DMS79 treated with DMSO at 0.1 percent for 48 hours (cell line): ENCODE measurements at places on chromosomes 1 and 21.

DNA sequence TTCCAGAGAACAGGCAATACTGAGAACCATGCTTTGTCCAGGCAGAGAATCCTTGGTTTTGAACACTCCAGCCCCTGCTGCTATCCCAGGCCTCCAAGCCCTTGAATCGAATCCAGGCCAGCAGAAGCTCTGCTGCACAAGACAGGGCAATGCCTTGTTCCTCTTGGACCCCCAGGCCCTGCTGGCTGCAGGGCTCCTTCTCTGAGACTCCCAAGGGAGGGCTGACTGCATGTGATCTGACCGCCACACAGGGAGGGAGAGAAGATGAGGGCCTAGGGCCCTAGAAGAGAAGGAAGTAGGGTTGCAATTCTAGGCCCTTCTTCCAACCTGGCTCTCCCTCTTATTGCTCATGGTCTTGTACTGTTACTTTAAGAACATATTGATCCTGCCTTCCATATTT, 160.6 kb upstream of the EDN2 start:
- no peak for DNase-seq

DNA sequence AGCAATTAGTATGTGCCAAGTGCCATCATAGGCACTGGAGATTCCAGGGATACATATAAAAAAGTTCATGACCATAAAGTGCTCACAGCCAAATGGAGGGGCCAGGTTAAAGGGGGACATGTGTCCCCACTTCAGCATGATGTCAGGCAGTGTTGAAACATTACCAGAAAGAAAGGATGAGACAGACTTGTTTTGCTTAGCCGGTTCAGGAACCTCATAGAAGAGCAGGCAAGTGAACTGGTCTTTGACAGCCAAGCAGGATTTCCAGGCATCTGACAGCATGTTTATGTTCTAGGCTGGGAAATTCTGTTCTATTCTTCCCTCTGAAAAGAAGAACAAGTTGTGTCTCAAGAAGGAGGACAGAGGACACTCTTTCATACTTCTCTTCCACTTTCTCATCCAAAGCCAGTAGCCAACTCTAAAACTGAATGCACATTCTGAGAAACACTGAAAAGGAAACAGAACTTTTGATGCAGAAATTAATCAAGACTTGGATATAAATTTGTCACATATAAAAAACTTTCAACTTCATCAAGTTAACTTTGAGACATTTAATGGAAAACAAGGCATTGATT, 39.7 kb downstream of the GLUL start:
- DNase-seq: no peak

DNA sequence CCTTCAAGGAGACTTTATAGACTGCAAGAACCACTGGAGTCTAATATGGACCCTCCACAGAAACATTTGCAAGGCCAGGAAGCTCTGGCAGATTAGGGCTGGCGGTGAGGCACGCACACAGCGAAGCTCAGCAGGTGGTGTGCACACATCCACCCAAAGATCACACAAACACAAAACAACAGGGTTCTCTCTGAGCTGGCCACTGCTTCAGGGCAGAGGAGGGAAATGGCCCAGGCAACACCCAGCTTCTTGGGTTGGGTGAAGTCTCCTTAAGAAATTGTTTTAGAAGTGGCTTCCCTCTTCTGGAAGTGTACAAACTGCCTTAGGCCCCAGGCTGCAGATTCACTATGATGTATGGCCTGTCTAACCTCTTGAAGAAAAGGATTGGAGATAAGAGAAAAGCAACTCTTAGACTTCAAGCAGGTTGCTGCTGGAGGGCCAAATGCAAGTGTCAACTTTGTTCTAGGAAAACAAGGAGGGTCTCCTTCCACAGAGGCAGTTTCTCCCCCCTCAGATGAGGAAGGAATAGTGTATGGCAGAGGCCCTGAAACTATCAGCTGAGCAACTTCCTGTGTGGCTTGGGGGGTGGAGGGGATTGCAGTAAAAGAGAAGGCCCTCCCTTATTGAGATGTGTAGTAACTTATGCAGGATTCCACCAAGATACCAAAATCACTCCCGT, 2.0 kb downstream of the RCSD1 start:
- no peak for DNase-seq

GRCh38 chr21:41405321-41405720, 20.7 kb upstream of the MX1 start:
- no peak for DNase-seq

- peak; percentile 71 for DNase-seq
These were observed 41.4 kb upstream of the LRRC8B start for GRCh38 chr1:89483010-89483756.

GRCh38 chr1:67465375-67465774, 35.2 kb upstream of the SERBP1 start:
- no peak for DNase-seq

- no peak for DNase-seq
These were observed 11.9 kb downstream of the SLC41A1 start for GRCh38 chr1:205800981-205801703.

GRCh38 chr21:38354746-38355145, 98.0 kb downstream of the KCNJ15 start:
- no peak for DNase-seq

DNA sequence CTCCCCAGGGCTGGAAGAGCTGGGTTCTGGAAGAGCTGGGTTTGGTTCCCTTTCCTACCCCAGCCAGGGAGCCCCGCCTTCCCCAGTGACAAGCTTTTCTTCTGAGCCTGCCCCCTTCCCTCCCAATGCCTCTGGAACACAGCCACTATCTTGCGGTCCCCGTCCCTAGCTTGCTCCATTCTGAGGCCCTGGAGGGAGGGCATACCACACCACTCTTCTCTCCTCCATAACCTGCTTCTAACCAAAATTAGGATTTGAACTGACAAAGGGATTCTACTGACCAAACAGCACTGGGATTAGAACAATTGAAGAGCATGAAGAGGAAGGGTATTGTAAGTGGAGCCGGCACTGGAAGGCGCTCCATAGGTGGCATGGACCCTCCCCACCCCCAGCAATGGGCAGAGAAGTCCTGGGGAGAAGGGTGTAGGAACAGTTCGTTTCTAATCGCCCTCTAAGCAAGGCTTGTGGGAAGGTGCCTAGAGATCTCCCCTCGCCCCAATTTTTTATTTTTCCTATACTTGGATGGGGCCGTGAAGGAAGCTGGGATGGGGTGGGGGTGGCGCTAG, 690 bp downstream of the C1orf216 start:
- peak; percentile 71 for DNase-seq
